ENCODE measurements at places on chromosomes 6 and 20. TPM values are rescaled to one million over a fixed set of nuclear protein-coding genes. Genes with fewer than 3 reads are reported as not detected.
A peak's percentile ranks its signal among the peaks of the same experiment; 100 is the strongest.

DNA sequence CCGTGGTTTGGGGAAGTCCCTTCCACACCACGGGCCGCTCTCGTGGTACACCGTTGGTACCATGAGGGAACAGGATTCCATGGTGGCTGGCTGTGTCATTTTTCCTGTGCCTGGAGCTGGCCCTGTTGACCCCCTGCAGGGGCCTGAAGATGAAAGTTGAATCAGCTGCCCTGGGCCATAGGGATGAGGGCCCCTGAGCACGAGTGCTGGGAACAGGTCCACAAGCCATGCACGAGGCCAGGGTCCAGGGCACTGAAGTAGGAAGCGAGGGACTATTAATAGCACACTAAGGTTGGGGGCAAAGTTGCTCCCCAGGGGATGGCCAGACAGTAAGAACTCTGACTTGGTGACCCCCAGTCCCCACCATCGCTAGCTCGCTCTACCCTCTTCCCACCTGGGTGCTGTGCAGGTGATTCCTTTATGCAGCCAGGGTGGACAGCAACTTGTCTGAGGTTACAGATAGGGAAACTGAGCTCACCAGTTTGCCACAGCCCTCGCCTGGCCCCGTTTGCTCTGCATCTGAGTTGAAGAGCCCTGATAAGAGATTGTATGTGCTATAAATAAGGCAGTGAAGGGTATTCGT lies 46.6 kb downstream of the SLC13A3 start:
- no peak for DNase-seq

DNA sequence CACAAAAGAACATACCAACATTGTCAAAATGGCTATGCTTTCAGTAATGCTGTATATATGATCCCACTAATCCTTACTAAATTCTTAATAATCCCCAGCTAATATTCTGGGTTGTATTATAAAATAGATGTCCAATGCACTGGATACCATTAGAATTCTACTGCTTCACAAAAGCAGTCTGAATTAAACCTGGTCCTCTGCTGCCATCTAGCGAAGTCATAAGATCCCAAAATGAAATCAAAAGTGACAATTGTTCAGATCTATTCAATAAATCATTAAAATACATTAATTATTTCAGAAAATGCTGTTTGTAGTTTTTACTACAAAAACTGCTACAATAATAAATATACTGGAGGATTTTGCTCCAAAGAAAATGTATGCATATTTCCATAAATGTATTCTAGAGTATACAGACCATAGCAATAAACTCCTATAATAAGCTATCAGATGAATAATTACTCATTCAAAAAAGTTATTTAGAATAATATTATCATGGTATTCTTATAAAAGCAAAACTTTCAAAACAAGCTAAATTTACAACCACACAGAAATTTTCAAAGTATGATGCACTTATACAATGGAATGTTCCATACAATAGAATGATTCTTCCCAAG lies 92.6 kb downstream of the RNGTT start:
- peak; percentile 52 for DNase-seq

The XKR7 gene
- not detected for total RNA-seq

- no peak for DNase-seq
Measured at GRCh38 chr6:152049502-152049901, 242.0 kb downstream of the ESR1 start.

DNA sequence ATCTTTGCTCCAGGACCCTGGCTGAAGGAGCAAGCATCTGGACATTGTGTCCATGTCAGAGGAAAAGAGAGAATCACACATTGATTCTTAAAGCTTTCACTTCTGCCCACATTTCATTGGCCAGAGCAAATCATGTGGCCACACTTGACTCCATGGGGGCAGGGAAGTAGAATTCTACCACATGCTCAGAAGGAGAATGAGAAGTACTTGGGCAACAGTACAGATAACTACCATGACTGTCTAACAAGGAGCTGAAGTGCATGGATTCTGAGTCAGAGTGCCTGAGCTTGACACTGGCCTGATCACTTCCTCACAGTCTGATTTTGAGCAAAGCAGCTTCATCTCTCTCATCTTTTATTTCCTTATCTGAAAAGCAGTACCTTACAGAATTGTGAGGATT lies 38.6 kb downstream of the GHRH start:
- DNase-seq: no peak
